ENCODE measurements at places on chromosomes 2 and 18. TPM values are rescaled to one million over a fixed set of nuclear protein-coding genes. Genes with fewer than 3 reads are reported as not detected.

Gene SCG2
- total RNA-seq = 13.3 TPM

Gene FBXO36
- 1.7 TPM for total RNA-seq

Gene POMC
- 2.5 TPM for total RNA-seq

Gene CPLX4
- not detected for total RNA-seq

Gene CHRND
- total RNA-seq = not detected

Gene ZAP70
- total RNA-seq = 16.7 TPM

Gene PDE1A
- total RNA-seq = 14.5 TPM

Gene LRRC30
- not detected for total RNA-seq

Gene CNGA3
- total RNA-seq = not detected

Gene COMMD1
- total RNA-seq = 43.0 TPM

Gene B3GNT7
- total RNA-seq = 7.1 TPM

Gene POTEI
- total RNA-seq = not detected

Gene POTEJ
- total RNA-seq = not detected

Gene FOXD4L1
- not detected for total RNA-seq

Gene IL1A
- total RNA-seq = 0.98 TPM

Gene SRSF7
- total RNA-seq = 106 TPM

Gene EEF1B2
- total RNA-seq = 353 TPM

Gene PDCL3
- 20.1 TPM for total RNA-seq

Gene REG1B
- not detected for total RNA-seq

Gene UGT1A7
- total RNA-seq = 4.9 TPM

Gene OBSL1
- 53.0 TPM for total RNA-seq

Gene KLHL14
- 0.98 TPM for total RNA-seq

Gene GPR75
- total RNA-seq = 5.4 TPM

Gene MBD1
- 85.7 TPM for total RNA-seq

Gene IL36G
- total RNA-seq = not detected

Gene CHCHD5
- total RNA-seq = 30.7 TPM

Gene GPR45
- total RNA-seq = not detected

Gene KCNIP3
- 27.5 TPM for total RNA-seq

Gene PLEKHM3
- 21.4 TPM for total RNA-seq

Gene C2orf74
- total RNA-seq = 8.8 TPM

Gene GPBAR1
- total RNA-seq = 8.1 TPM

Gene VWC2L
- total RNA-seq = not detected

Gene EFR3B
- 1.5 TPM for total RNA-seq

Gene LYPD6B
- 10.1 TPM for total RNA-seq

Gene THSD7B
- total RNA-seq = 0.49 TPM

Gene SKOR2
- not detected for total RNA-seq

Gene ARHGEF33
- total RNA-seq = 0.74 TPM

Gene L3MBTL4
- 9.6 TPM for total RNA-seq

Gene GRP
- not detected for total RNA-seq

Gene DIS3L2
- 32.2 TPM for total RNA-seq

Gene LIMS3
- total RNA-seq = 2.2 TPM

Gene DNER
- total RNA-seq = 11.3 TPM

Gene MC4R
- not detected for total RNA-seq

Gene CAPN14
- 4.7 TPM for total RNA-seq

Gene FAM168B
- total RNA-seq = 56.7 TPM

Gene UPP2
- total RNA-seq = not detected

Gene AMER3
- total RNA-seq = not detected

Gene WDPCP
- 13.3 TPM for total RNA-seq

Gene C2orf15
- total RNA-seq = not detected

Gene ABCA12
- total RNA-seq = 17.2 TPM

All from vagina (tissue), 2 donors.